ENCODE measurements at places on chromosomes 11 and 22. TPM values are rescaled to one million over a fixed set of nuclear protein-coding genes. Genes with fewer than 3 reads are reported as not detected.
A peak's percentile ranks its signal among the peaks of the same experiment; 100 is the strongest.

GRCh38 chr11:12636871-12637410 is 37.3 kb upstream of the TEAD1 start:
- DNase-seq, result no peak

- no peak for DNase-seq
Observed at GRCh38 chr22:34116126-34116525, 195.8 kb upstream of the LARGE1 start.

GRCh38 chr11:980438-981357 is 55.0 kb downstream of the AP2A2 start:
- no peak for DNase-seq

DNA sequence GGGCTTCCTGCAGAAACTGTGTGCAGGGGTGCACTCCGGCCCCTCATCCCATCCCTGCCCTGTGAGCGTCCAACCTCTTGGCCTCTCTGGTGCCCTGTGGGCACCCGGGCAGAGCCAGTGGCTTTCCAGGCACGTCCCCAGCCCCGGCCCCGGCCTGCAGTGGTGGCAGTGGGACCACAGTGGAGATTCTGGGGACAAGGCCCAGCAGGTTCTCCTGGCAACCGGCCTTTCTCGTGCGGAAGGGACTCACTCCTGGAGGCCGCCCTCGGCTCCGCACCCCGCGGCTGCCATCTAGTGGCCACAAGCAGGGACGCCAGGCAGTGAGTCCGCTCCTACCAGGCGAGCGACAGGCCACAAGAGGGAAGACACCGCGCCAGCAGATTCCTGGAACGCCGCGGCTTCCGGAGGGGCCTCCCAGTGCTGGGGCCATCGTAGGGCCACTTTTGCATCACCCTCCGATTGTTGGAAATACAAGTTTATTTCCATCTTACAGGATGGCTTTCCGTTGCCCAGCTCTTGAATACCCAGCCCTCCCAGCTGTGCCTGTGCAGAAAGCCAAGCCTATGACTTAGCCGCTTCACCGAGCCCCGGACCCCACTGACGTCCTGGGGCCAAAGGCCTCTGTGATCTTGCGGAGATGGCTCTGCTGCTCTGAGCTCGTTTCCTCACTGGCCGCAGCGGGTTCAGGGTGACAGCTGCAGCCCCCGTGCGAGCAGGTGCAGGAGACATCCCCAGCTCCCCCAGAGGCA is 357.3 kb downstream of the CTTN start:
- DNase-seq, result peak; percentile 5

DNA sequence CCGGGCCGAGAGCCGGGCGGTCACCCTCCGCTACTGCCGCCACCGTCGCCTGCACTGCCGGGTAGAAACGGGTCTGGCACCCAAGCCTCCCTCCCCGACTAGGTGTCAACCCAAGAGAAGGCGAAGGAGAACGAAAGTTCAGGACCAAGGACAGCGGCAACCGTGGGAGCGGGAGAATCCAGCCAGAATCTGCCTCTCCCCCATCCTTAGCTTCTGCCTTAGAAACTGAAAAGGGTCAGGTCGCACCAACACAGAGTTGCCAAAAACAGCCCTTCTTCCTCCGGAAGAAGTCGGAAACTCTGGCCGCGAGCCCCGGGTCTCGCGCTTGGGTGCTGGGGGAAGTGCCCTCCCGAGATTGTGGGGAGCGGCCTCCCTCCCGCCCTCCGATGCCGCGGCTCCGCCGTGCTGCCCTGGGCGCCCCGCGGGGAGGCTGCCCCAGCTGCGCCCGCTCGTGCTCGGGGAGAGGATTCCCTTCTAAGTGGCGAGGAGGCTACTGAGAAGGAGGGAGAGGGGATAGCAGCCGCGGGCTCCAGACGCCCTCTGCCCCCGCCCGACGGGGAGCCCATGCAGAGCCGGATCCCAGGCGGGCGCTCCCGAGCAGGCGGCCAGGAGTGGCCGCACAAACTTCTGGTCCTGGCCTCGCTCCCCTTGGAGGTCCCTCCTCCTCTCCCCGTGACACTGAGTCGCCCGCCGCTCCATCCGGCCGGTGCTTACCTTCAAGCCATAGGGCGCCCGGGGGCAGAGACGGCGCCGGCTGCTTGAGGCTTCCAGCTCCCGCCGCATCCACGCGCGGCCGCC is 637 bp downstream of the DRD2 start:
- DNase-seq, result peak; percentile 73

DNA sequence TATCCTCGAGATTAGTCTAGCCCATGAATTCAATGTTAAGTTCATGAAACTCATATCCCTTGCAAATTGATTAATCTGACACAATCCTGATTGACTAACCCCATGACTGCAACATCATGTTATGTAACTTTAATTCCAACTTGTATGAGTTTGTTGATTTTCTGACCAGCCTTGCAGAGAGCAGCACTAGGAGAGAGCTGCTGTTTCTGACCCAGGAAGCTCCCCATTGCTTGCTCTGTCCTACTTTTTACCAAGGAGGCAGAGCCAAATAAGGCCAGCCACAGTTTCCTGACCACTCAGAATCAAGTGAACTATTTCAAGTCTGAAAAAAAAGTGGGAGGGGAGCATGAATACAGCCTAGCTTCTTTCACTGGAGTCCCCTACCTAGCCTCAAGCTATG is 13.2 kb downstream of the MPZL3 start:
- no peak for DNase-seq

KREMEN1 gene
- 0.26 TPM for total RNA-seq

NXF1 gene
- 18.1 TPM for total RNA-seq

RIBC2 gene
- total RNA-seq, result 0.39 TPM

- DNase-seq, result no peak
Observed at GRCh38 chr11:83156996-83157593, at the start of gene PCF11. PCF11 (plus strand) TSS chr11:83157131; CDS start chr11:83157440, 309 bp downstream.

GRCh38 chr11:36427079-36427478 is 83.0 kb downstream of the TRAF6 start:
- DNase-seq, result no peak

DNA sequence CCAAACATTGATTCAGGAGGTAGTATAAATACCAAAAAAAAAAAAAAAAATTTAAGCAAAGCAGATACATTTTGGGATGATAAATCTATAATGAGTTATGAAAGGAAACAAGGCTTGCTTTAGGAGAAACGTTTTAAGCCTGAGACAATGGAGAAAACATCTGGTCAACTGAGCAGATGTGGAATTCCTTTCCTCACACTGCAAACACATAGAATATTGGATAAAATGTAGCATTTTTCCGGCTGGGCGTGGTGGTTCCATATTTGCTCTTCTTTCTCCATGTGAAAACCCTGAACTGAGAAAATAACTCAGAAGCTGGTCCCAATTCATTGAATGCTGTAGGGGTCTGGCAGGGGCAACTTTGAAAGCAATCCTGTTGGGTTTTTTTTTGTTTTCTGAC is 33.9 kb downstream of the ENDOD1 start:
- DNase-seq, result no peak

- DNase-seq, result peak; percentile 21
Observed at GRCh38 chr11:66002648-66003225, 434 bp downstream of the BANF1 start.

PRR5L gene
- total RNA-seq, result 5.4 TPM

- no peak for DNase-seq
Observed at GRCh38 chr11:29184939-29185890, 831.6 kb downstream of the KCNA4 start.
